NB4 (cell line): ENCODE measurements at places on chromosomes 11 and 22.

DNA sequence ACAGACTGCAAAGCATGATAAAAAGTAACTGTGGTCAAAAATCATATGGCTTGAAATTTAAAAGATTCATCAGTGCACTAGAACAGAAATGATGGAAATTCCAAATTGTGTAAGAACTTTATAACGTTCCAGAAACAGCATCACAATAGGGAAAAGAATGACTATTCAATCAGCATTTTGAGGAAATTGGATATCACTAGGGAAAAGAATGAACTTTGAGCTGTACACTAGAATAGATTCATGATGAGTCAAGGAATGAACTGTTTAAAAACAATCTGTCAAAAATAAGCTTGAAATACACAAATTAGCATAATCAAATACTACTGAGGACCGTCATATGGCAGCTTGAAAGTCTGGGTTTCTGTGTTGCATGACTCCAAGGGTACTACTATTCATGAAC lies 20.5 kb upstream of the HEPHL1 start:
- DNase-seq: no peak

GRCh38 chr11:10387206-10388083 lies 67.6 kb upstream of the AMPD3 start:
- DNase-seq: no peak

DNA sequence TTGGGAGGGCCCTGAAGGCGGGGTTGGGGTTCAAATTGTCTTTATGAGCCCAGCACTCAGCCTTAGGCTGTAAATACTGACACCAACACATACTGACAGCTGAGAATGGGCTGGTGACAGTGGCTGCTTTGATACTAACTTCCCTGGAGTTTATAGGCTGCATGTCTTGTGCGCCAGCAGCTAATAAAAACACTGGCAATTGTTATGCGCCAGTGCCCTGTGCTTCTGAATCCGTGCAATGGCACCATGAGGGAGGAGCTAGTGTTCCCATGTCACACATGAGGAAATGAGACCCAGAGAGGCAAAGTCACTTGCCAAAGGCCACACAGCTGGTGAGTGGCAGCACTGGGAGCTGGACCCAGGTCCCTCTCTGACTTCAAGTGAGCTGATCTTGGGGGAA lies 23.8 kb downstream of the SHISAL1 start:
- no peak for DNase-seq

- DNase-seq: no peak
Measured at GRCh38 chr11:40289370-40289769, 1170.1 kb downstream of the LRRC4C start.

DNA sequence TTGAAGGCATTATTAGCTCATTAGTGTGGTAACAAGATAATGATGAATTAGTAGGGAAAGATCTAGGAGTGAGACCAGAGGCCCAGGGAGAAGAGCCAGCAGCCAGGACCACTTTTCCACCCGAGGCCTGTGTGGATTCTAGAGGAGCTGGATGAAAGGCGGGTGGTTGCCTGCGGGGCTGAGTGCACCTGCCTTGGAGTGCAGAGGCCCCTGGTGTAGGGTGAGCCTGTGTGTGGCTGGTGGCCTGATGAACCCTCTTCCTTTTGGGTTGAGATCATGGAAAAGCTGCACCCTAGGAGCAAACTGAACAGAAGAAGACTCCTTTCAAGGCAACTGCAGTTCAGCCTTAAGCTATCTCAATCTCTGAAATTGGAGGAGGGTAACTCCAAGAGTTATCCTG lies 5.9 kb upstream of the TP53AIP1 start:
- no peak for DNase-seq

- DNase-seq: no peak
Measured at GRCh38 chr11:44243086-44243485, 66.9 kb downstream of the ALX4 start.

DNA sequence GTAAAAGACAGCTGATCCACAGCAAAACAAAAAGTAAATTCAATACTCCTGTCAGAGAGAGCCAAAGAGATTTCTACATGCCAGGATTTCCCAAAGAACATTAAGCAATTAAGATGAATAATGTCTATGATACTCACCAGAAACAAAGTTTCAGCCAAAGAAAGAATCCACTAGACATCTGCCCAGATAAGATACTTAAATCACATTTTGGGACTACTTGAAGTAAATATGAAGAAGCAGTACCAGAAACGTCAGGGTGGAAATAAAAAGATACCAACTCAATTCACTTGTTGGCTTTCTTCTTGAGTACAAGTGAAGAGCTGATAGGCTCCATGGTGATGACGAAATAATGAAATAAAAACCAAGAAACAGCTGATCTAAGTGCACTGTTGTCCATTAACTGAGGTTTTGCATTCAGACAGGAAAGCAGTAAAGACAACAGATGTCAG lies 31.6 kb upstream of the ARHGAP32 start:
- no peak for DNase-seq

- peak; percentile 70 for DNase-seq
Measured at GRCh38 chr22:40922484-40923303, 28.5 kb upstream of the RBX1 start.

DNA sequence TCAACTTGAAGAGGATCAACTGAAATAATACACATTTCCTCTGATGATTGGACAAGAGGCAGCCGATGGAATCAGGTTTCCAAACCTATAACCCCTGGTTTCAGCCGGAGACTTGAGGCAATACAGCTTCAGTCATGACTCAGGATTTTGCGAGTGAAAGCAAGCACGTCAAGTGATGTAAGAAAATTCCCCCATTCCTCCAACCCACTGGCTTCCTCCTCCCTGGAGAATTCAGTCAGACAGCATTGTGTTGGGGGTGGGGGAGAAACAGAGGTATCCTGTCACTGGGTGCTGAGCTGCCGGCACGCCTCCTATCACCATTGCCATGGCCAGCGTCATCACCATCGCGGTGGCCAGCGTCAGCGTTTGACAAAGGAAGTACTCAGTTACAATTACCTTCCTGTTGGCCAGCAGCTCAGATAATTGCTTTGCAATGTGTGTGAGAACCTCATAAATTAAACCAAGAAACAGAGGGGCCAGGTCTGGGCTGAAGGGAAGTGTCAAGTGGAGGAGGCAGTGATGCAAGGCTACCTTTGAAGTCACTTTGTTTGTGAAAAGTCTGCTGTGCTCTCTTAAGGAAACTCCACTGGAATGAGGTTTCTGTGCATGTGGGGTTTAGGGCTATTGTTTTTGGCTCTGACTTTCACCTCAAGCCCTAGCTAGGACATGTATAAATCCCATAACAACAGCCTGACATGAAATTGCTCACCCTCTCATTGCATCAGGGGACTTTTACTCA lies 50.2 kb downstream of the LIF start:
- DNase-seq: peak; percentile 86

GRCh38 chr11:36131721-36132397 lies 157.4 kb downstream of the COMMD9 start:
- peak; percentile 44 for DNase-seq

DNA sequence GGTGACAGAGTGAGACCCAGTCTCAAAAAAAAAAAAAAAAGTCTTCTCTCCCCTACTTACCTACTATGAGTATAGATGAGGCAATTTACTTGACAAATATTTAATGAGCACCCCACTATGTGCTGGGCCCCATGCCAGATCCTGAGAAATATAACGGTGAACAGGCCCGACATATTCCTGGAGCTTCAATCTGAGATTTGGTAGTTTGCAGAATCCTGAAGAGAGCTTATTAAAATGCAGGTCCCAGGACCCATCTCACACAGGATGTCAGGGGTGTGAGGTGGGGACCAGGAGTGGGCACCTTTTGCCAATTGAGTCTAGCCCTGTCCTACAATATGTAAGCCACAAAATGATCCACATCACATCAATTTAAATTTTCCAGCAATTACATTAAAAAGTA lies 44.0 kb downstream of the KCNJ4 start:
- no peak for DNase-seq

DNA sequence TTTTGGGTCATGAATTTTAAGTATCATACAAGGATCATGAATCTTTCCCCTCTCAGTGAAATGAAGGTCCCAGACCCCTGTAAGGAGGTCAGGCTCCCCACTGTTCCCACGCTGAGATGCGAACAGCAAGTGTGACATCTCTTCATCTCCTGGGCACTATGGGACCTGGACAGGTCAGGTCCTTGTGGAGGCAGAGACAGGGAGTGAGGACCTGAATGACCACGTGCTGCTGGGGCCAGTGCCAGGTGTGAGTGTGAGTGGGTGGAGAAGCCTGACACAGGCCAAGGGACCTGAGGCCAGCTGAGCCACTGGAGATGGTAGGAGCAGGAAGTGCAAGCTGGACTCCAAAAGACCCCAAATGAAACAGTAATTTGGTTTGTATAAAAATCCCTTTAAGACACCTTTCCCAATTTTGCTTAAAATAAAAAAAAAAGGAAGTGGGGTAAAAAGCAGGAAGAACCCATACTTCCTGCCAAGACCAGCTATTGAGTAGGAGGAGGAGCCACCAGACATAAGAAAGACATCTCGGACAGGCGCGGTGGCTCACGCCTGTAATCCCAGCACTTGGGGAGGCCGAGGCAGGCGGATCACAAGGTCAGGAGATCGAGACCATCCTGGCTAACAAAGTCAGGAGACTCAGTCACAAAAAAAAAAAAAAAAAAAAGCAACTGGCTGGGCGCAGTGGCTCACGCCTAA lies 35.4 kb upstream of the SERPIND1 start:
- DNase-seq: peak; percentile 47

- no peak for DNase-seq
Measured at GRCh38 chr11:102521121-102521520, 9.4 kb downstream of the MMP7 start.

DNA sequence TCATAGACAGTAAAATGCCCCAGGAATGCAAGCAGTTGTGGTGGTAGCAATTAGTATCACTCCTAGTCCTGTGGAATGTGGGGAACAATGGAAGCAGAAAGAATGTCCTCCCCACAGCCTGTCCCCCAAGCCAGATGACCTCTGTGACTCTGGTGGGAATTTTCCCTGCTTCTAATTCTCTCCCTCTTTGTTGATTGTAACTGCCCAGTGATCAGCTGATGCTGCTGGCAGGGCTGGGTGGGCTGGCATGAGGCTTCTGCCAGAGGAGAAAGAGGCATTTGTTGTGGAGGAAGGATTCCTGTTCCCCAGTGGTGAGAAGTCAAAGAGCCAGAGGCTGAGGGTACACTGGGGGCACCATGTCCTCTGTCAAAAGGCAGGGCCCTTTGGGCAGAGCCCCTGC lies 116.7 kb upstream of the NCAM1 start:
- DNase-seq: no peak

- DNase-seq: no peak
Measured at GRCh38 chr11:70463478-70464255, 65.3 kb downstream of the CTTN start.

DNA sequence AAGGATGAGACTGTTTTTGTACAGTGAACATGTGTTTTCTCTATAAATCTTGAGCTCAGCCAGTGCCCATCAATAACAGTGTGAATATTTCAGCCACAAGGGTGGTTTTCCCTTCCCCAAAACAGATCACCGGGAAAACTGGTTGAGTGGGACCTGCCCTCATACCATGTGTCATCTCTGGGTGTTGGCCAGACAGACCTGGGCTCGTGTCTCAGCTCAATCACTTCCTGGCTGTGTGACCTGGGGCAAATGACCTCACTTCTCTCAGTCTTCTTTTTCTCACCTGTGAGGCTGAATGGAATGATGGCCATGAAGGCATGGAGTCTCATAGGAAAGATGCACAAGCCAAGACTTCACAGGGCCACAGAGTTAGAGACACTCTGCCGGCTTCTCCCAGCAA lies 74.7 kb downstream of the COMMD9 start:
- DNase-seq: no peak

DNA sequence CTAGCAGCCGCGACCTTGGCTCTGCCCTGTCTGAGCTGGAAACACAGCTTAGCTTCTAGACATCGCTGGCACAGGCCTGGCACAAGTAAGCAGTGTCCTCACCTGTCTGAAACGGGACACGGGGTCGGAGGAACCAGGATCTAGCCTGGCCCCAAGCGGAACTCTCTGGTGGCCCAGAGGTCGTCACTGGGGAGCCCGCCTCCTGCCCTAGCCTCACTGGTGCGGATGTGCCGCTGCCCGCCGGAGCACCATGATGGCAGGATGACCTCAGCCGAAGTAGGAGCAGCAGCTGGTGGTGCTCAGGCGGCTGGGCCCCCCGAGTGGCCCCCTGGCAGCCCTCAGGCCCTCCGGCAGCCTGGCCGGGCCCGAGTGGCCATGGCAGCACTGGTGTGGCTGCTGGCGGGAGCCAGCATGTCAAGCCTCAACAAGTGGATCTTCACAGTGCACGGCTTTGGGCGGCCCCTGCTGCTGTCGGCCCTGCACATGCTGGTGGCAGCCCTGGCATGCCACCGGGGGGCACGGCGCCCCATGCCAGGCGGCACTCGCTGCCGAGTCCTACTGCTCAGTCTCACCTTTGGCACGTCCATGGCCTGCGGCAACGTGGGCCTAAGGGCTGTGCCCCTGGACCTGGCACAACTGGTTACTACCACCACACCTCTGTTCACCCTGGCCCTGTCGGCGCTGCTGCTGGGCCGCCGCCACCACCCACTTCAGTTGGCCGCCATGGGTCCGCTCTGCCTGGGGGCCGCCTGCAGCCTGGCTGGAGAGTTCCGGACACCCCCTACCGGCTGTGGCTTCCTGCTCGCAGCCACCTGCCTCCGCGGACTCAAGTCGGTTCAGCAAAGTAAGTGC lies 871 bp downstream of the SLC35E4 start:
- no peak for DNase-seq

DNA sequence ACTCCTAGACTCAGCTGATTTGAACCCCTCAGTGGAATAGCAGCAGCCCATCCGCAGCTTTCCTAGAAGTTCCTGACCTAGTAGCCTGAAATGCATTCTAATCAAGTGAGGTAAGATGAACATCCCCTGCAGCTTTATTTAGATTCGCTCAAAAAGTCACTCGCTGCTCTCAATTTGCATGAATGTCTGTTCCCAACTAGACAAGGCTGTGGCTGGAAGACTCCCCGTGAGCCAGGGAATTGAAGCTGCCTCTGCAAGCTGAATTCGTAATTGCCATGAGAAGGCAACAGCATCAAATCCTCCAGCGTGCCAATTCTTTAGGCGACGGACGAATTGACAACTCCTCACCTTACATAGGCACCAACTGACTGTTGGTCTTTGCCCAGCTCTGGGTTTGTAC lies 17.1 kb upstream of the SCN3B start:
- DNase-seq: no peak

- peak; percentile 39 for DNase-seq
Measured at GRCh38 chr11:35390737-35391682, 28.3 kb downstream of the SLC1A2 start.

- no peak for DNase-seq
Measured at GRCh38 chr11:76161261-76161961, 44.9 kb downstream of the WNT11 start.

DNA sequence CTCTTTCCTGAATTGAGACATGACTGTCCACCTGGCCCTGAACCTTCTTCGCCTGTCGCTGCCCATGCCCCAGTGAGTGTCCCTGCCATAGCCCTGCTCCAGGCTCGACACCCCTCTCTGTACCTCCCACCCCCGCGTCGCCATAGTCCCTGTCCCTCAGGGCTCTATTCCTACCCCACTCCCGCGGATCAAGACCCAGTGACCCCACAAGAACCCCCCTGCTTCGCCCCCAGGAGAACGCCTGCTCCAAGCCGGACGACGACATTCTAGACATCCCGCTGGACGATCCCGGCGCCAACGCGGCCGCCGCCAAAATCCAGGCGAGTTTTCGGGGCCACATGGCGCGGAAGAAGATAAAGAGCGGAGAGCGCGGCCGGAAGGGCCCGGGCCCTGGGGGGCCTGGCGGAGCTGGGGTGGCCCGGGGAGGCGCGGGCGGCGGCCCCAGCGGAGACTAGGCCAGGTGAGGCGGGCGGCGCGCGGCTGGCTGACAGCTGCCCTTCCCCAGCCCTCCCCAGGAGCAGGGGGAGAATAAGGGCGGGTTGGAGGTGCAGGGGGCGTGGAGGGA lies 5.6 kb downstream of the NRGN start:
- DNase-seq: no peak

- no peak for DNase-seq
Measured at GRCh38 chr11:106152824-106153223, 75.4 kb downstream of the AASDHPPT start.
